Activated T-helper 1 cell treated with anti-CD3 and anti-CD28 coated beads, Interleukin-2, amount 50 U/mL, for 16 hours (primary cell): ENCODE measurements at places on chromosomes 5 and 9.

DNA sequence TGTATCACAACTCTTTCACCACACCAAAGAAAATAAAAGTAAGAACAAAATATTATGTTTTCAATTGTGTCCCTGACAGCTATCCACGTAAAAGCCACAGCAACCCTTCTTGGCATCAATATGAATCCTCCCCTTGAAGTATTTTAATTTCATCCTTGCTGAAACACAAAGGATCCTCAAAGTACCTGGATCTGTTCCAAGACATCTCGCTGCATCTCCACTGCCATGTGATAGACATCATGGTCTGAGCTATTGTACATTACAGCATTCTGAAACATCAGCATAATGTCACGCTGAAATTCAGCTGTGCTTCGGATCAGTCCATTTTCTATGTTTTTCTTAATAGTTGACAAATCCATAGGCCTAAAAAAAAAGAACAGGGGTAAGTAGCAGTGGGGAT is 17.7 kb downstream of the BRD8 start:
- DNase-seq = no peak

DNA sequence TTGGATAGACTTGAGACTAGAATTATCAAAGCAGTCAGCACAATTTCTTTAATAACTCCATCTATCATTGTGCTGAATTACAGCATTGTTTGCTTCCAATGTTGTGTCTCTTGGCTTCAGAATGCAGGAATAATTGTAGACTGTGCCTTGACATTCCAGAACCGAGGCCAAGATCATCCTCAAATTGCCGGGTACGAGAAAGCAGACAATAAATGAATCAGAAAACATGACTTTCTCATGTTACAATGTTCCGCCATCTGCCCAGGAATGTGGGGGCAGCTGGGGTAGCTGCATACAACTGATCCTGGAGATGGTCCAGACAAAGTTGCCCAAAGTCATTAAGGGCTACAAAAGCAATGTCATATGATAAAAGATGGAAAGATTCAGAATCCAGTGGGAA is 206.2 kb upstream of the SGCD start:
- DNase-seq = no peak

DNA sequence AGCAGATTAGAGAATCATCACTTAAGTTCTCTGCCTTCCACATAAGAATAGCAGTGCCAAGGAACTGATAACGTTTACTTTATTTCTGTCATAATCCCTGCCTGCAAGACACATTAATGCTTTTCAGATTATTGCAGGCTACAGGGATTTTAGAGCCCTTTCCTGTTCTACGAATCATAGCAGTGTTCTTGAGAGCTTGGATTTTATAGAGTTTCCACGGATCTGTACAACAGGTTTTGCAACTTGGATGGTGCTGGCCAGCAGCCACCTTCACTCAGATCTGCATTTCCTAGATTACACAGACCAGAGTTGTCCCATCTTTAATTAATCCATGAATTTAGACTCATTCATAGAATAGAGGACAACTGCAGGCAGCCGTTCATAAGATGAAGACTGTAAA is 38.1 kb downstream of the SLC12A2 start:
- no peak for DNase-seq

- DNase-seq = no peak
Observed at GRCh38 chr5:111743988-111744387, 13.0 kb downstream of the NREP start.

DNA sequence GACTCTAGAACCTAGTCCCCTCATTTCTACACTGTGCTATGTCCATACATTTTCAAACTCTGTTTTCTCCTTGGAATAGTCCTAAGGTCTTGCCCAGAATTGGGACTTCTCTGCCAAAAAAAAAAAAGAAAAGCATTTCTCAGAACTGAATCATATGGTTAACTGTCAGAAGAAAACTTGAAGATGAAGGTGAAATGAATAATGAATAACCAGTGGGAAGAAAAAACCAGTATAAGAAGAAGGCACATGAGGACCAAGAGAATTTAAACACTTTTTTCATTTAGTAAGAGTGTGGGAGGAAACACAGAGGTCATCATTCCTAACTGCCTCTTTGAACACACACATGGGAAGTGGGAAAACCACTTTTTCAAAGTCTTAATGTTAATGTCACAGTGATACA is 197.7 kb downstream of the PRELID2 start:
- no peak for DNase-seq

DNA sequence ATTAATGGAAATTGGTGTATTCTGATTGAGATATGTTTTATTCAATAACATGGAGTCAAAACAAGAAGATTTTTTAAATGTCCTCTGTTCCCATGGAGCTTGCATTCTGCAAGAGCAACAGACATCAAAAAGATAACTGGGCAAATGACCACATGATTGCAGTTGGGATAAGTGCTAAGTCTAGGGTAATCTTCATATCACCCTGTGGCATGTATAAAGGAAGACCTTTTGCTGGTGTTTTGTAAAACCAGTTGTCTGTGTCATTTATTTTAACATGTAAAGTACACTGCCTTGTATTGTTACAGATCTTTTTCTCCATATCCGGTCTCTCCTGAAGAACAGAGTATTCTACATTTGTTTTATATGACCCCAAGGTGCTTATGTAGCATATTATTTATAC is 44.0 kb downstream of the PTCD2 start:
- no peak for DNase-seq

DNA sequence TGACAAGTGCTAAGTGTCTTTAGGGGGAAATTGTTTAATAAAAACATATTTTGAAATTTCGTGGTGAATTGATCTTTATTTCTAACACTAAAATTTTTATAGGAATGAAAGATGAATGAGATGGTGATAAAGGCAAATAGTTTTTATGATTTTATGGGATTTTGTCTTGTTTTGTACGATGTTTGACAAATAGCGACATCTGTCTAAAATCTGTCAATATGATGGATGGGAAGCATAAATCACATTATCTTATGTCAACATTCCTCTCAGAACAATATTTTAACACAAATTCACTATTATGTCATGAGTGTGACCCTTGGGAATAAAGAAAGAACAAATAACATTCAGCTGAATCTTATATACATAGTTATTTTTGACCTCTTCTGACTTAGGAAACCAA is 852.0 kb upstream of the CDH6 start:
- DNase-seq = no peak

- DNase-seq = no peak
Observed at GRCh38 chr5:115838885-115839518, 2.4 kb downstream of the ATG12 start.

DNA sequence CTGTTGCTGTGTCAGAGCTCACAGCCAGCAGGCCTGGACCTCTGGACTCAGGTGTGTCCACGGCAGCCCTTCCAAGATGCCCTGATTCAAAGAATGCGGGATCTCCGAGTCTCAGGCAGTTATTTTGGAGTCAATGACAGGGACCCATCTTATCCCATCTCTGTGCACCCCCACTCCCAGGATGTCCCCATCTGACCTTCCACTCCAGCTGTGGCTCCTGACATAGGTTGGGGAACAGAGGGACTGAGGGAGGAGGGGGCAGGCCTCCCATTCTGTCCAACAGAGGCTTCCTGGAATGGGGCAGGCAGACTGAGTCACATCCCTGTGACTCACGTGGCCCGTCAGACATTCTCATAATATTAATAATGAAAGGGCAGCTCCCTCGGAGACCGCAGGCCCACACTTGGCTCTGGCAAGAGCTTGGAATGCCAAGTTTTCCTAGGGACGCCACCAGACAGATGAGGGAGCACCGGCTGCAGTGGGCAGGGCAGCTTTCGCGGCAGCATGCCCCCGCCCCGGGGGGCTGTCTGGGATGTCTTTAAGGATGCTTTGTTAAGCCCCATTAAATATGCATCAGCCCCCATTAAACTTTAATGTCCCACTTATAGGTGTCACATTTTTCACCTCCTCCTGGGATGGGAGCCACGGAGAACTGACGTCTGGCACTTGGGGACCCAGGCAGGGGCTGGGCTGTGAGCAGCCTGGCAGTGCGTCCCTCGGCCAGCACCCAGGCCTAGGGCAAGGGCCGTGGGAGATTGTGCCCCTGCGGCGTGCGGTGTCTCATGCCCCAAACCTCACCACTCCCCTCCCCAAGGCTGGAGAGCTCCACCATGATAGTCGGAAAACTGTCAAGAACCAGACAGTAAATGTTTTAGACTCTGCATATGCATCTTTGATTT is 23.6 kb upstream of the FIBCD1 start:
- DNase-seq = no peak

DNA sequence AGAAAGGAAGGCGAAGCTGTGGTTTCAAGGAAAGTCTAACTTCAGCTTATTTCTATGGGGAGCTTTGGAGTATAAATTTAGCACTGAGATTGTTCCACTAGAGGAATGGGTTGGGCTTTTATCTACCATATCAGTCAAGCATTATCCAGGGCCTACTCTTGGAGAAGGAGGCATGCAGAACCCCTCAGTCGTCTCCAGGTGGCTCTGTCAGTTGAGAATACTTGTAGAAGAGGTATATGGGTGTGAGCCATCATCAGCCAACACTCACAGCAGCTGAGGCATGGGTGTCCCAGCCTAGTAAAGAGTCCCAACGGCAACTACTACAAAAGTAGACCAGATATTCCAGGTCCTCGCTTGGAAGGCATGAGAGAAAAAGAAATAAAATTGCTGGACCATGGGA is 548.5 kb upstream of the GRAMD2B start:
- DNase-seq = no peak

- no peak for DNase-seq
Observed at GRCh38 chr9:16319646-16320045, 550.8 kb downstream of the BNC2 start.

DNA sequence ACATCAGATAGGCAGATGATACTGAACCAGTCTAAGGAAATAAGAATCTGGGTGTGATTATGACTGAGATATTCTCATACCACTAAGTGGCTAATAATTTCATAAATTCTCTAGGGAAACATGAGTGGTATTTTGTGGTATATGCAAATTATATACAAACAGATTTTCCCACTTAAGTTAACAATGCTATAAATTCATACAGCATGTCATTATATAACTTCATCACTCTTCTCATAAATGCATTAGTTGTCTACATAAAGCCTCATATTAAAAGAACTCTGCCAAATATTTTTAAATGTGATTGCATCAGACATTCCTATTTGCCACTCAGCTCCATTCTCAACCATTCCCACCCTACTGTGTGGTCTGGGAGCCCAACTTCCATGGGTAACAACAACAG is 226.5 kb downstream of the TLE1 start:
- no peak for DNase-seq

DNA sequence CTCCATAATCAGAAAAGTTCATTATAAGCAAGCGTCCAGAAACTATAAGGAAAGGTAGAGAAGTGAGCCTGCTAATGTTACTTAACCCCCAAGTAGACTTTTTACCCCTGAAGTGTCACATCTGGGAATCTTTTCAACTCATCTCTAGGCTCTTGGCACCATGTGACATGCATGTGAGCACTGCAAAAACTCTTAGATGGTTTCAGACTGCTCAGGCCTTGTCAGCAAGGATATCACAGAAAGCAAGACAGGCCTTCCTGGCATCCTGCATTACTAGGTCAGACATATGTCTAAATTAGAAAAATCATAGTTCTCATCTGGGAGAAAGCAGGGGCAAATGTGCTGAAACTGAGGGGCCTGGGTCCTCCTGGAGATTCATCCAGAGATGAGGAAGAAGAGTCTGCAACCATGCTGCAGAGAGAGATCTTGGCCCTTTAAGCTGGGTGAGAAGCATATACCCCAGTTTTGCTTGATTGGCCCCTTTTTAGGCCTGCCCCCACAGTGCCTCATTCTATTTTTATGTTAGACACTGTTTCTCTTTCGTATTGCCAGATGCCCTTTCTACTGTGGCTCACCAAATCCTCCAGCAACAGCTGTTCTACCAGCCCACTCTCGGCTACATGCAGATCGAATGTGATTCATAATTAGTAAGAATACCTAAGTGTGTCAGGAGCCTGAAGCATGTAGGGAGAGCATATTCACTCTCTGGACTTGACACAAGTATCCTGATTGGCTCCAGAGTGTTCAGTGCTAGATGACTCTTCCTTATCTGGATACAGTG is 19.0 kb downstream of the TMEM8B start:
- no peak for DNase-seq

- no peak for DNase-seq
Observed at GRCh38 chr9:93910598-93910997, 44.6 kb downstream of the BARX1 start.

GRCh38 chr9:74322661-74323314 is 174.3 kb upstream of the RORB start:
- no peak for DNase-seq
